Lower leg skin (tissue), 4 donors: ENCODE measurements at places on chromosomes 6 and 20.

- DNase-seq, result no peak
Observed at GRCh38 chr6:137107767-137108105, 63.0 kb upstream of the IL20RA start.

GRCh38 chr6:21406316-21406715, 187.2 kb upstream of the SOX4 start:
- DNase-seq, result no peak

DNA sequence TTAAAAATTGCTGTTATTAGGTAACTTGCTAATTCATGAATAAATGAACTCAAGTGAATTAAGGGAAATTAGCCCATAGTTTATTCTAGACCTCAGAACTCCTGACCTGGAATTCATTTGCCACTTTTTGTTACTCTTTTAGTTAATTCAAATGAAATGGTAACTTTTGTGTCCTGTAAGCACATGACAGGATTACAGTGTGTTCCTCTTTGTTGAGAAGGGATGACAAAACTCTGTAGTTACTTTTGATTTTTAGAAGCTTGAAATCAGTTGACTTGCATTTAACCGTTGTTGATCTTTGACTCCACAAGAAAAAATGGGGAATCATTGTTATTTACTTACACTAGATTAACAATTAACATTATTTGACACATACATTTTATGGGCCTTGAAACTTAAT, 6.2 kb downstream of the SLC9A8 start:
- DNase-seq, result no peak

- no peak for DNase-seq
Observed at GRCh38 chr6:52360601-52361413, 1.1 kb upstream of the PAQR8 start.

DNA sequence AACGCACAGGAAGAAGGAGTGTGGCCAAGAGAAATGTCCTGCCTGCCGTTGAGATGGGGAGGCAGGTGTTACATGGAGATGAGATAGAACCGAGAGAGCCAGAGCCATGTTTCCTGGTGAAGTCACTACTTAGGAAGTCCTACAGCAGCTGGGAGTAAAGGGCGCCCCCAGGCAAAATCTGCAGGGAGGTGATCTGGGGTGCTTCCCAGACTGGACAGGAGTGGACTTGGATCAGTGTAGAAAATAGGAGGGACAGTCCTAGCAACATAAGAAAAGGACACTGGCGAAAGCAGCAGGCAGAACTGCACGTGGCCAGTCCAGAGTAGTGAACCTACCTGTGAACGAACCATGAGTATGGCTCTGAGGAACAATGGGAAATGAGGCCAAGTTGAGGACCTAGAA, 85.3 kb downstream of the CD164 start:
- DNase-seq, result no peak

DNA sequence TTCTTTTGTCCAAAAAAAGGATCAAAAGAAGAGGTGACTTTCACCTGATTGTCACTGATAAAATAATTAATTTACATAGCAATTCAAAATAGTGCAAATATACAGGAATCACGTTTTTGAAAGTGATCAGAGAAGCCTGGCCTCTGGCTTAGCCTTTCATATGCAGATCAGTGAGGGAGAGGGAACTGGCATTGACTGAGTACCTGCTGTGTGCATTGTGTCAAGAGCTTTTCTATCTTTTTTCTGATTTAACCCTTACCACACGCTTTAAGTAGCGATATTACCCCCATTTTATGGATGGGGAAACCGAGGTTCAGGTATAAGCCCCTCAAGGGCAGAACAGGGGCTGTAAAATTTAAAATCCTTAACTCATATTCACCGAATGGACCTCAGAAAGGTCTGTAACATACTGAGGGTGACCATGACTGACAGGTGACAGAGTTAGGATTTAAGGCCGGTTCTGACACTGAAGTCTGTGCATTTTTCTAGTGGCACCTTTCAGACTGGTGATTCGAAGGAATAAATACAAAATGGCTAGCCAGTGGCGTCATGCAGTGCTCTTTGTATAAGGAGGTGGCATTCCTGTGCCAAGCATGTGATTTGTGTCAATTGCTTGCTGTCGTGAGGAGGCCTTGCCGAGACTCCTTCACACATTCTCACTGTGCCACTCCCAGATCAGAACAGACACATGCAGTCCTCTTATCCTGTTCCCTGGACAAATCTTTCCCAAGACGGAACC, 310.2 kb downstream of the TSHZ2 start:
- DNase-seq, result no peak

DNA sequence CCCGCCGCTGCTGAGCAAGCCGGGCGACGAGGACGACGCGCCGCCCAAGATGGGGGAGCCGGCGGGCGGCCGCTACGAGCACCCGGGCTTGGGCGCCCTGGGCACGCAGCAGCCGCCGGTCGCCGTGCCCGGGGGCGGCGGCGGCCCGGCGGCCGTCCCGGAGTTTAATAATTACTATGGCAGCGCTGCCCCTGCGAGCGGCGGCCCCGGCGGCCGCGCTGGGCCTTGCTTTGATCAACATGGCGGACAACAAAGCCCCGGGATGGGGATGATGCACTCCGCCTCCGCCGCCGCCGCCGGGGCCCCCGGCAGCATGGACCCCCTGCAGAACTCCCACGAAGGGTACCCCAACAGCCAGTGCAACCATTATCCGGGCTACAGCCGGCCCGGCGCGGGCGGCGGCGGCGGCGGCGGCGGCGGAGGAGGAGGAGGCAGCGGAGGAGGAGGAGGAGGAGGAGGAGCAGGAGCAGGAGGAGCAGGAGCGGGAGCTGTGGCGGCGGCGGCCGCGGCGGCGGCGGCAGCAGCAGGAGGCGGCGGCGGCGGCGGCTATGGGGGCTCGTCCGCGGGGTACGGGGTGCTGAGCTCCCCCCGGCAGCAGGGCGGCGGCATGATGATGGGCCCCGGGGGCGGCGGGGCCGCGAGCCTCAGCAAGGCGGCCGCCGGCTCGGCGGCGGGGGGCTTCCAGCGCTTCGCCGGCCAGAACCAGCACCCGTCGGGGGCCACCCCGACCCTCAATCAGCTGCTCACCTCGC, 1.5 kb downstream of the ARID1B start:
- DNase-seq, result peak; percentile 92

GRCh38 chr20:47757145-47758035, 27.9 kb downstream of the SULF2 start:
- DNase-seq, result no peak

DNA sequence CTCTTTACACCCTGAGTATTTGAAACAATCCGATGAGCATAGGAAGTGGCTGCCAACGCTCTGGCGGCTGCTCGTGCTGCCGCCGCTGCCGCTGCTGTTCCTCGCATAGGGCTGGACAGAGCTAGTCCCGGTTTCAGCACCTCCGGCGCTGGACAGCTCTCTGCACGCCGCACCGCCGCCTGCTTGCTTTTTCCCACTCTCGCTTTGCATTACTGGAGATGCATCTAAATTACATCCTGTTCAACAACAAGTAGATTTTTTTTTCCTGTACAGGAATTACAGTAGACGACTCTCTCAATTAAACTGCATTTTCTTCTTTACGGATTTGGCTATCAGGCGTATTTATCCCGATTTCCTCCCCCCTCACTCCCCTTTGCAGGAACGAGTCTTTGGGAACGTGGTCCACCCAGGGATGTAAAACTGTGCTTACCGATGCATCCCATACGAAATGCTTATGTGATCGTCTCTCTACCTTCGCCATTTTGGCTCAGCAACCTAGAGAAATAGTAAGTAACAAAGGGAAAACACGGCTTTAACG, 563.8 kb downstream of the LMBRD1 start:
- DNase-seq, result no peak

GRCh38 chr6:51350308-51350904, 531.7 kb downstream of the TFAP2B start:
- DNase-seq, result no peak

DNA sequence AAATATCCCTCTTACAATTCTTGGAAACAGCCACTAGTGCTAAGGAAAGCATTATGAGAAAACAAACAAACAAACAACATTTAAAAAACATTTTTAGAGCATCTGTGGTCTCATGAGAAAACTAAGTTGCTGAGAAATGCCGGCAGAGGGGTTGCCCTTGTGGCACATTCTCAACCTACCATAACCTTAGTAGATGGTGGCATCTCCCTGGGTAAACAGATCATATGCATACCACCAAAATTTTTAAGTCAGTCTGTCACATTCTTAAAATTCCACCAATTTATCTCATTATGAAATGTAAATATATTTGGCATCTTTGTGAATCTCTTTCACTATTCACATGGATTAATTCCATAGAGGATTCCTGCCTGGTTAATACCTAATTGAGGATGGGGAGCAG, 575.7 kb upstream of the MARCKS start:
- DNase-seq, result no peak

DNA sequence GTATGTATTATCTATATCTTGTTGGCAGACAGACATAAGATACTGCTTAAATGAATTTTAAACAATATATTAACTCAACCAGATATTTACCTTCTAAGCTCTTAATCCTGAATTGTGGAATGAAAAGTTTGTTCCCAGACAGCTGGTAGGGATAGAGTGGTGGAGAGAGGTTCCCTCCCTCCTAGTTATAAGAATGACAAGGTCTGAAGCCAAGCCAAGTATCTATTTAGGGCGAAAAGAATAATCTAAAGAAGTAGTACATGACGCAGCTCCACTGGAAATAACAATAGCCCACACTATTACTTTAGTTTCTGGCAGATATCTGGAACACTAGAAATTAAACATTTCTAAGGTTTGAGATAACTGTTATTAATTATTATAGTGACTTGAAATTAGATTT, 104.3 kb downstream of the AHI1 start:
- no peak for DNase-seq
